GM12878 (cell line): ENCODE measurements at places on chromosomes 16 and 17.

GRCh38 chr17:33137426-33137825 is 145.8 kb downstream of the SPACA3 start:
- DNase-seq: no peak

DNA sequence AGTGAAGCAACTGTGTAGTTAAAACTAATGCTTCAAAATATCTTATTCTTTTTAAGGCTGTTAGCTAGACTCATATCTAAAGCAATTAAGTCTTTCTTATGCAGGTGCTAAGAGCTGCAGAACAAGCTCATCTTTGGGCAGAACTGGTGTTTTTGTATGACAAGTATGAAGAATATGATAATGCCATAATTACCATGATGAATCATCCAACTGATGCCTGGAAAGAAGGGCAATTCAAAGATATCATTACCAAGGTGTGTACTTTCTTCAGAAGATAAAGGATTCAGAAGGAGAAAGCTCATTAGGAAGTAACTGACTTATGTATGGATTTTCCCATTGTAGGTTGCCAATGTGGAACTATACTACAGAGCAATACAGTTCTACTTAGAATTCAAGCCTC is 23.9 kb downstream of the PTRH2 start:
- DNase-seq: no peak

GRCh38 chr16:86987746-86988670 is 329.2 kb downstream of the C16orf95 start:
- DNase-seq: no peak

GRCh38 chr17:64232466-64233262 is 30.4 kb downstream of the TEX2 start:
- no peak for DNase-seq

DNA sequence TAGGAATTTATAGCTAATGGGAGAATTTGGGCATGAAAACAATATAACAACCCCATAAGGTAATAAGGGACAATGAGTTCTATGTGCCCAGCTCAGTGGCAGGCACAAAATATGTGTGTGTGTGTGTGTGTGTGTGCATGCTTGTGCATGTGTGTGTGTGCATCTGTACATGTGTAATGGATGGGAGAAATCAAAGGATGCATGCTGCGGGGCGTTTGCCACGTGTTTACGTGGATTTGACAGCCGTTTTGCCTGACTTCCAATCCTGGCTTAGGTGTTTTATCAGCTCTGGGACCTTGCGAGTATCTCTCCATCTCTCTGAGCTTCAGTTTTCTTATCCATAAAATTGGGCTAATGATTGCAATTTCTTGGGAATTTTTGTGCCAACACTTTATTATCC is 108.4 kb downstream of the IRX5 start:
- no peak for DNase-seq

- DNase-seq: no peak
These were observed 122.6 kb upstream of the MED13 start for GRCh38 chr17:62187681-62188080.

GRCh38 chr17:38455288-38455915 is 27.1 kb downstream of the ARHGAP23 start:
- no peak for DNase-seq

DNA sequence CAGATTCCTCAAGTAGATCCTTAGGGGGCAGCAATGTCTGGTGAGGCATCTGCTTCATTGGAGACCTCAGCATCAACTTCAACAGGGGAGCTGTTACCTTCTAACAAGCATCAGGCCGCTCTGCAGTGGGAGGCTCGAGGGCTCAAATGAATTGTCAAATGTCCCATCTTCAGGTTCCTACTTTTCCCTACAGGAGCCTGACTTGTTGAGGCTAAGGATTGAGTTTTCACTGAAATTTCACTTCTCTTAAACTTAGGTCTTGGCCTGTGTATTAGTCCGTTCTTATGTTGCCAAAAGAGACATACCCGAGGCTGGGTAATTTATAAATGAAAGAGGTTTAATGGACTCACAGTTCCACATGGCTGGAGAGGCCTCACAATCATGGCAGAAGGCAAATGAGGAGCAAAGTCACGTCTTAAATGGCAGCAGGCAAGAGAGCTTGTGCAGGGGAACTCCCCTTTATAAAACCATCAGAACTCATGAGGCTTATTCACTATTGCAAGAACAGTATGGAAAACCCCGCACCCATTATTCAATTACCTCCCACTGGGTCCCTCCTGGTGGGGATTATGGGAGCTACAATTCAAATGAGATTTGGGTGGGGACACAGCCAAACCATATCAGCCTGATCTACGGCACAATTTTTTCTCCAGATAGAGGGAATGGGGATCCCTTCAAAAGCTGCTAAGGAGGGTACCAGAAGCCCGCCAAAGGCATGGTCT is 5.1 kb upstream of the CD300LD start:
- DNase-seq: no peak

DNA sequence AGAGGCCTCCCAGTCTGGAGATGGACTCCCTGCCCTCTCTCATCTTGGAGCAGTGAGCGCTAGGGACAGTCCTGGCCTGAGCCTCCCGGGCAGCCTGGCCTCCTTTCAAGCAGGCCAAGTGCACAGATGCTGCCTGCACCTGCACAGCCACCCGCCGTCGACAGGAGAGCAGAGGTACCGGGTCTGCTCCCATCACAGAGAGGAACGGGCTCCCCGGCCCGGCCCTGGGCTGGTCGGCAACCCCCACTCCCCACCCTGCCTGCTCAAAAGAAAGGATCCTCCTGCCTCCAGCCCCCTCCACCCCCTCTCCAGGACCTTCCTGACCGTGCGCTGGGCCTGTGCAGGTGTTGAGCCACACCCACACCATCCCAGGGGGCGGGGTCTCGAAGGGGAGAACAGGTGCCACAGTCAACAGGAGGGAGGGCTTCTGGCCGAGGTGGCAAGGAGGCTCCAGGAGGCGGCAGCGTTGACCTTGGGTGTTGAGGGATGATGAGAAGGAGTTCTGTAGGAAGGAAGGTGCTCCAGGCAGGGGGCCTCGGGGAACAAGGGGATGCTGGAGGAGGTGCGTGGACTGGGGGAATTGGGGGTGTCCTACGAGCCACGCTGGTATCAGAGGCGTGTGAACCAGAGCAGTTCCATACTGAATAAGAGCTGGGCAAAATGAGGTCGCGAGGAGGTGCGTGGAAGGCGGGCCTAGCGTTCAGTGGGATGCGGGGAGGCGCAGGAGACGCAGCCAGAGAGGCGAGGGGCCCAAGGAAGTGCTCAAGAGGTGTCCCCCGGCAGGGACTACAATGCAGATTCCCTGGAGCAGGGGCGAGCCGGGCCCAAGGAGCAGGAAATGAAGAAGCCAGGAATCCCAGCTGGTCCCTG is 967 bp upstream of the CDH15 start:
- DNase-seq: no peak

DNA sequence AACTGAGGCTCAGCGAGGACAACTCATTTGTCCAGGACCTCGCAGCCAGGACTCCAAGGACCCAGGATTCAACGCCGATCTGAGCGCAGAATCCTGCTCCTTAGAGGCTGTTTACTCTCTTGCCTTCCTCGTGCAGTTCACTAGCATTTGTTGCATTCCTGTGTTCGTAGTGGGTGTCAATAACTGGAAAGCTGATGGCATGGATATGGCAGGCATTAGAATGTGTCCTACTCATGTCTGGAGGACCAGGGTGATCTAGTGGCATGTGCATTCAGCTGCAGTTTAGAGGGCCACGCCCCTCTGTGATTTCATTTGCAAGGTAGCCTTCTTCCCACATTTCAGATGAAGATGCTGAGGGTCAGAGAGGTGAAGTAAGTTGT is 510 bp downstream of the CRISPLD2 start:
- no peak for DNase-seq

DNA sequence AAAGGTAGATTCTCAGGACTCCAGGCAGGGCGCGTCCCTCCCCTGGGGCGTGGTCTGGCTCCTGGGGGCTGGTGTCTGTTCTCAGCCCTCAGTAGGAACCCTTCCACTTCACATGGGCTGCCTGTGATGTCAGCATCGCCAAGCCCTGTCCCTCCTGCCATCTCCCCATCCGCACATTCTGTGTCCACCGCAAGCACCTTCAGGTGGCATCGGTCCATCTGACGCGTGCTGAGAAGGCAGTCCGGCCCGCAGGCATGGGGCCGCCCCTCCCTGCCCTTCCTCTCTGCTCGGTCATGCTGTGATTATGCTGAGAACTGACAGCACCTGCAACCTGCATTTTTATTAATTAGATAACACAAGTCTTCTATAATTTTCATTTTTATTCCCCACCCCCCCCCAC is 12.7 kb upstream of the DNAH17 start:
- no peak for DNase-seq

DNA sequence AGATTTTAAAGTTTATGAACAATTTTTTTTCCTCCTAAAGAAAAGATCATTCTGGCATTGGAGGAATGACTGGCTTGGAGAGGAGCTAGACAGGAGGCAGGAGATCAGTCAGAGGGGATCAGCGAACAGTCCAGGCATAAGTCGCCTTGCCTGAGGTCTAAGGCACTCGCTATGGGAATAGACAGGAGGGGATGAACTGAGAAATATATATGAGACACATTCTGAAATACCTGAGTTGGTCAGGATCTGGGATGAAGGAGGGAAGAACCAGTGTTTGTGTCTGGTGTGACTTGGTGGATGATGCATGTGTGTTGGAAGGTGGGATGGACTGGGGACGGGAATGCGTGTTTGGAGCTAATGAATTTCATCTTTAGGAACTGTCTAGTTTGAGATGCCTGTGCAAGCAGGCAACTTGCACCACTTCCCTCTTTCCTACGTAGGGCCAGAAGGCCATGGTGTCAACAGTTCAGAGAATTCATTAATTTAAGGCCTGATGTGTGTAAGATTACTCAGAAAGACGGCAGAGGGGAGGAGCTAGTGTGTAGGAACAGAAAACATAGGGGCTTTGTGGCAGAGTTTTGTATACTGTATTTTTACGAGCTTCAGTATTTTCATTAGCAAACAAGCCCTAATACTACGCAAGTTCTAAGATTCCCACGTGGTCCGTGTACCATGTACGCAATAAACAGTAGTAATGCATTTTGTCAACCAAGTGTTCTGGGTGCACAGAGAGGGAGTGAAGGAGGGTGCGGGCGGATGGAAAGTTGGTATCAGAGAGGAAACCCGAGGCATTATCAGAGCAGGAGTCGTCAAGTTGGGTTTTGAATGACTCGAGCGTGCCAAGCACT is 825 bp downstream of the HEATR6 start:
- DNase-seq: no peak

GRCh38 chr17:41620583-41621434 is 3.6 kb downstream of the KRT17 start:
- no peak for DNase-seq

DNA sequence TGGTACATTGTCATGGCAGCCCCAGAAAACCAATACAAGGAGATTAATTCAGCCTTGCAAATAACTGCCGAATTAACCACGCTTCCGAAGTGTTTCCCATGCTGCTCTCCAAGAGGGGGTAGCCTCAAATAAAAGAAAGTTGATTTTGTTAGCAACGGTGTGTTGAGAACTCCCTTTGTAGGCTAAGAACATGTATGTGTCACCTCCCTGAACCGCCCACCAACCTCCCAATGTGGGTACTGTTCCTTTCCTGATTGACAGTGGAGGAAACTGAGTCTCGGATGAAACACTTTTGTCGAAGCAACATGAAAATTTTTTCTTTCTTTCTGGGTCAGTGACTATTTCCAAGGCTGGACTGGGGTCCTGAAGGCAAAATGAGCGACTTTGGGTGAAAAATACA is 25.1 kb downstream of the CACNG4 start:
- no peak for DNase-seq

GRCh38 chr17:67283731-67284516 is 38.9 kb upstream of the HELZ start:
- DNase-seq: no peak

GRCh38 chr16:58267524-58268243 is 27.1 kb downstream of the PRSS54 start:
- no peak for DNase-seq

DNA sequence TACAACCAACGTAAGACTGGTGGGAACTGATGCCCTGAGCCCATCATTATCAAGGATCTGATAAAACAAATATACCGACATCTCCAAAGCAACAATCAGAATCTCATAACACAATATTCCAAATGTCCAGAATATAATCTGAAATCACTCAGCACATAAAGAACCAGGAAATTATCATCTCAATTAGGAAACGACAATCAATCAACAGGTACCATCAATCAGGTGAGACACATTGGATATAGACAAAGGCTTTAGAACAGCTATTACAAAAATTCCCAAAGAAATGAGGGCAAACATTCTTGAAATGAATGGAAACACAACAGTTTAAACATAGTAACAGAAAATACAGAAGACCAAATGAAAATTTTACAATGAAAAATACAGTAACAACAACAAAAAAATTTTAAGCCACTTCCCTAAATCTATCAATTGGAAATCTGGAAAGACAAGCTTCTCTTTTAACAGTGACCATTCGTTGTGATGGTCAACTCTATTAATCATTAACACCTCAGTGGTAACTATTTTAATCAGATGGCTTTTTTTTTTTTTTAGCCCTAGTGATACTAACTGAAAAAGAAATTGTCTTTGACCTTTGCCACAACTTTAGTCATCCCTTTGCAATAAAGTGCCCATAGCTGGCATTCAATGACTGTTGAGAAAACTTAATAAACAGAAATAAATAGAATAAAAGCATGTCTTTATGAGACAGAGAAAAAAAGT is 70.4 kb downstream of the USP32 start:
- DNase-seq: peak; percentile 13

- no peak for DNase-seq
These were observed 25.1 kb downstream of the ABR start for GRCh38 chr17:1154704-1155103.

DNA sequence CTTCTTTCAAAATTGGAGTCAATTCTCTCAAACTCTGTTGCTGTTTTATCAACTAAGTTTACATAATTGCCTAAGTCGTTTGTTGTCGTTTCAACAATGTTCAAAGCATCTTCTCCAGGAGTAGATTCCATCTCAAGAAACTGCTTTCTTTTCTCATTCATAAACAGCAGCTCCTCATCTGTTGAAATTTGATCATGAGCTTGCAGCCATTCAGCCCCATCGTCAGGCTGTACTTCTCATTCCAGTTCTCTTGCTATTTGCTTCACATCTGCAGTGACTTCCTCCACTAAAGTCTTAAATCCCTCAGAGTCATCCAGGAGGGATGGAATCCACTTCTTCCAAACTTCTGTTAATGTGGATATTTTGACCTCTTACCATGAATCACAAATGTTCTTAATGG is 230.6 kb downstream of the IRF8 start:
- no peak for DNase-seq

DNA sequence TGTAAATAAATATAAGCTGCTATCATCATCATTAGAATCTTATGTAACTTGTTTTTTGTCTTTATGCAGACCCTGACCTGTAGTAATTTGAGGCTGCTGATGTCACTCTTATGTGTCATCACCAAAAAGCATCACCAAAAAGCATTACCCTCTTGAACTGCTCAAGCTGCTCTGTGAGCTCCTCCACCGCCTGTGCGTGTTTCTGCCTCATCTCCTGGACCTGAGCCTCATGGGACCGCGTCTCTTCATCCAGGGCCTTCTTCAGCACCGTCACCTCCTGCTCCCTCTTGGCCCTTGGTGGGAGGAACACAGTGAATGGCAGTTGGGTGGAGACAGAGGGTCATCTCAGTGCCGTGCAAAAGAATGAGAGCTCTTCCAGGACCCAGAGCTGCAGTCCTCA is 82.4 kb downstream of the NDE1 start:
- DNase-seq: no peak
